ENCODE measurements at places on chromosomes 5 and 9.

DNA sequence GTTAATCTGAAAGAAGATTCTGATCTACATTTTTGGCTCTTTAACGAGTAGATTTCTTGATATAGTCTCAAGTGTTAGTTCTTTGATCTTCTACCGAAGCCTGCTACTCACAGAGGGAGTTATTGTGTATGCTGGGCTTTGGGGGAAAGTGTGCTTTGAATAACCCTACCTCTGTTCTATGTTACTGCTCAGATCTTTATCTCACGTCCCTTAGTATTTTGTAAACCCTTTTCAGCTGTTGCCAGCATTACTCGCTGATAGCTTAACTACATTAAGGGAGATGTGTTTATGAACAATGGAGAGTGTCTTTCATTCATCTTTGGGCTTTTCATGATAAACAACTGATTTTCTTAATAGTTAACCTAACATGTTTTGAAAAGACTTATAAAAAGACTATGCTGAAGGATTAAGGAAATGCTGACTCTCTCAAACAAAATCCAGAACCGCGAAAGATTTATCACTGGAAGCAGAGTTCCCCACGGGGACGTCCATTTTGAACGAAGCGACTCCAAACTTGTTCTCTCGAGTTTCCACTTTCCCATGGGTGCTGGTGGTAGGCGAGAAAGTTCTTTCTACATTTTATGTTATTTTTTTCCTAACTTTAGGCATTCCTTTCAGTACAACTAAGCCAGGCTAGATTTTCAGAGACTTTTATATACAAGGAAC lies 27.9 kb upstream of the ALDH1A1 start:
- DNase-seq, result no peak

- no peak for DNase-seq
Measured at GRCh38 chr5:123059455-123059854, 22.9 kb upstream of the PPIC start.

- DNase-seq, result no peak
Measured at GRCh38 chr5:130975847-130976246, 189.2 kb downstream of the HINT1 start.

- DNase-seq, result peak; percentile 48
Measured at GRCh38 chr5:168314735-168315411, 23.4 kb downstream of the WWC1 start.

GRCh38 chr9:35661756-35662350 lies 3.1 kb downstream of the ARHGEF39 start:
- DNase-seq, result no peak

DNA sequence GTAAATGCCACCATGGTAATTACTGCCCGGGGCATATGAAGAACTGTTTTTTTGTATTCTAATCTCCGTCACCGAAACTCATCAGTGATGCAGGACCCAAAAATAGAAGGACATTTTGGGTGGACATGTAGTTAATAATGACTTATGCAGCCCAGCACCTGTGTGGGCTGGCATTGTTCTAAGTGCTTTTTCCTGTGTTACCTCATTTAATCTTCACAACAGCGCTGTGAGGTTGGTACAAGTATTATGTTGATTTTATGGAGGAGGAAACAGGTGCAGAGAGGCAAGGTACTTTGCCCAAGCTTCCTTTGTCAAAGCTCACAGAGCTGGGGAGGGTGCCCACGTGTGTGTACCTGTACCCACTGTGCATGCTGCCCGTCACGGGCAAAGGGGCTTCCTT lies 58.4 kb downstream of the DAPK1 start:
- no peak for DNase-seq

DNA sequence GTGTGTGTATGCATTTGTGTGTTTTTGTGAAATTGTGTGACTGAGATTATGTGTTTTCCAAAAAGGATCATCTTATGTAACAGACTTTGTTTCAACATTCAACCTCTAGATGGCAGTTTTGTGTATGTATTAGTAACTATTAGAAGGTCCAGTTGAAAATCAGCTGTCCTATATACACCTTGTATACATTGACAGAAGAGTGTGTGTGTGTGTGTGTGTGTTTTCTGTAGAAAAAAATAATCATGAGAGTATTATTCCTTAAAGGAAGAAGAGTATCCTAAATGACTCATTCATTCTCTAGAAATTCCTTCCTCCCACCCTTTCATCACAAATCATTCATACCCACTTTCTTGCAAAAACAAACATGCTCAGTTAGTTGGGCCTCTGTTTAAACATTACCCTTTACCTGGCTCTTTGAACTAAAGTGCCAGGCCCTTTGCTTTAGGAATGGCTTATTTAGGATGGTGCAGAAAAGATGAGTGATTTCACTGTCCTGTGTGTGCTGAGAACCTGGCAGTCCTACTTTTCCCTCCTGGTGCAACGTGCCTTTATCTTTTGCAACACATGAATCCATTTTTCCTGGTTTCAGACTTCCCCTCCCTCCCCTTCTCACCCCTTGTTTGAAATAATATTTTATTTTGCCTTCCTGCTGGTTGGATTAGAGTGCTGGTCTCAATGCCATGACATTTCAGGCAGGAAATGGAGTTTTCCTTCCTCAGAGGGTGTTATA lies 152.2 kb downstream of the ARHGAP26 start:
- DNase-seq, result no peak

GRCh38 chr9:3177936-3178335 lies 334.0 kb upstream of the PUM3 start:
- DNase-seq, result no peak

- no peak for DNase-seq
Measured at GRCh38 chr5:95238560-95239325, 46.2 kb downstream of the MCTP1 start.

- DNase-seq, result no peak
Measured at GRCh38 chr9:93447655-93448054, 3.8 kb upstream of the FAM120A start.

DNA sequence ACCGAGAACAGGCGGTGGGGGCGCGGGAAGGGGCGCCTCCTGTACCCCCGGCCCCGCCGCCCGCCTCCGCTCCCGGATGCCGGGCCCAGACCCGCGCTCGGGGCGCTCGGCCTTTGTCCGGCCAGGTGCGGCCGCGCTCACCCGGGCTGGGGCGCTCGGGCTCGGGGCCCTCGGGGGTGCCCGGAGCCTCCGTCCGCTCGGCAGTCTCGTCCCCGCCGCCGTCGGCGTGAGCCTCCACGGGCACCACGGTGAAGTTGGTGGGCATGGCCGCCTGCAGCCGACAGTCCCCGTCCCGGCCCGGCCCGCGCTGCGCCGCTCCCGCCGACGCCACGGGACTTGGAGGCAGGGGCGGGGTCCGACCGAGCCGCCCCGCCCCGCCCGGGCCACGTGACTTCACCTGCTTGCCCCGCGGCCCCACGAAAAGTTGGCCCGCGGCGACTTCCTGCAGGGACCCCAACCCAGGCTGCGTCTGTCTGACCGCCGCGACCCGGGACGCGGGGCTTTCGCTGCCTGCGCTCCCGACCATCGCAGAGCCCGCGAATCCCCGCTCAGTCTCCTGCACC lies at the start of gene SLC12A7:
TSS of gene SLC12A7 (minus strand) at position 337 of the 563 bp plus-strand sequence. CDS start at position 265, 72 bp downstream.
- DNase-seq, result peak; percentile 73

DNA sequence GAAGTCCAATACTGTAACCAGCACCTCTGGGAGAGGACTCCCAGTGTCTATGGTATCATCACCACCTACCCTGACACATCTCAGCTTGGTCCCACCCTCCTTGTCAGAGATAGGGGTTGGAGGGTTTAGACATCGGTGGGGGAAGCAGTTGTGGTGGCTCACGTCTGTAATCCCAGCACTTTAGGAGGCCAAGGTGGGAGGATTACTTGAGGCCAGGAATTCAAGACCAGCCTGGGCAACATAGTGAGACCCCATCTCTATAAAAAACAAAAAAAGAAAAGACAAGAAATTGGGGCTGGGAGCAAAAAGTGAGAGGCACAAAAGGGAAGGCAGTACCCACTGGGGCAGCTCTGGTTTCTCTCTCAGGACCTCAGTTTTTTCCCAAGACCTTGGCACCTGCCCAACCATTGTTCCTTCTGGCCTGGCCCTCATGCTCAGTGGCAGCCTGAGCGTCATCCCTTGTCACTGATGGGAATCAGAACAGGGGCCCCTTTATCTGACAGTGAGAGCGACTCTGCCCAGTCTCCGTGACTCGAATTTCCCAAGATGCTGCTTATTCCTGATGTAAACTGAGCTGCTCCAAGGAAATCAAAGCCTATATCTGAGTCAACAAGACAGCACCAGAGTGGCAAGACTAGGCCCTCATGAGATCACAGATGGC lies 80.5 kb upstream of the HSPA9 start:
- no peak for DNase-seq

DNA sequence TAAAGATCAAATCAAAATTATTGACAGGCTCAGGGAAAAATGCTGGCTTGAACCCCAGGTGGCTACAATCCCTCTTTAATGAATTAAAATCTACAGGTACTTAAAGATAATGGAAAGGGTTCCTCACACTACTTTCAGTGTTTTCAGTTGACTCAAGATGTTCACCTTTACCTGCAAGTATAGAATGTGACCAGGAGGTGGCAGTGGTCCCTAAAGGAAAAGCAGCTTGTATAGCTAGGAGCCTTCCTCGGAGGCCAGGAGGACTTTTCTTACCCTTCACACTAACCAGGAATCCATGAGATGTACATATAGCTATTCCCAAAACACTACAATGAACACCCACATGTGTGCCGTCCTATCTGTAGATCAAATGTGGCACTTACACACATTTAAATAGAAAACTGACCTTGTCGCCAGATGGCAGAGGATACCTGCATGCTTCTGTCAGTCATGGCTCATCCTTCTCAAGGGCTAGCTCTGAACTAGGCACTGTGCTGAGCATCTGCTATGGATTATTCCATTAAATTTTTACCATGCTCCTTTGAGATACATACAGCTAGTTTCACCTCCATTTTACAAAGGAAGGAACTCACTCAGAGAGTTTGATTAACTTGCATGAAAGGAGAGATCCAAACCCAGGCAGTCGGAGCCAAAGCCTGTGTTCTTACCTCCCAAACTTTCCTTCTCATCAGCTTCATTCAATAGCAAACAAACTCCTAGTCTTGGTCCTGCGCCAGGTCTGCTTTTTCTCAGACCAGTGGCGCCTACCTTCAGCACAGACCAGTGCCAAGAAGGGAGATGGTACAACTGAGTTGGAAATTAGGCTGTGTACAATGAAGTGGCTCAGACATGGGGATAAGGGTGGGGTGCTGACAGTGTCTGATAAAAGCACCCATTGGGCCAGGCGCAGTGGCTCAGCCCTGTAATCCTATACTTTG lies 24.5 kb downstream of the C9orf152 start:
- DNase-seq, result peak; percentile 70

- DNase-seq, result no peak
Measured at GRCh38 chr5:65418661-65419060, 63.1 kb downstream of the ADAMTS6 start.

GRCh38 chr9:5876026-5876425 lies 14.7 kb upstream of the MLANA start:
- DNase-seq, result no peak

- DNase-seq, result no peak
Measured at GRCh38 chr9:93173365-93174051, 10.4 kb upstream of the WNK2 start.

GRCh38 chr9:76296561-76297310 lies 97.5 kb downstream of the RFK start:
- no peak for DNase-seq

- DNase-seq, result no peak
Measured at GRCh38 chr5:61182449-61182848, 20.2 kb upstream of the SMIM15 start.

DNA sequence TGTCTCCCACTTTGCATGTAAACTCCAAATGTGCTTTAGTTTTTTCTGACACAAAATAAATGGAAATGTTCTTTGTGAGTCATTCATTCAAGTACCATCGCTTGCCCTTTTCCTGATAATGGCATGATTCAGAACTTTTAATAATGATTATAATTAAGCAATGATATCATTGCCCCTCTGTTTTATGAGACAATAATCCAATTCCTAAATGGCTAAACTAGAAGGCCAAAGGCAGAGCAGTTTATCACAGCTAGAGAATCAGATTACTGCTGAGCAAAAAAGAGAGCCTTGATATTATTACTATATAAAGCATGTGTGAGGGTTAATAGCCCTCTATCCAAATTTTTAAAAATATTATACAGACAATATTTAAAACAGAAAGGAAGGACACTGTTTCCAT lies 484.2 kb upstream of the PTPRD start:
- DNase-seq, result no peak

GRCh38 chr5:38923661-38924451 lies 78.0 kb downstream of the OSMR start:
- no peak for DNase-seq

DNA sequence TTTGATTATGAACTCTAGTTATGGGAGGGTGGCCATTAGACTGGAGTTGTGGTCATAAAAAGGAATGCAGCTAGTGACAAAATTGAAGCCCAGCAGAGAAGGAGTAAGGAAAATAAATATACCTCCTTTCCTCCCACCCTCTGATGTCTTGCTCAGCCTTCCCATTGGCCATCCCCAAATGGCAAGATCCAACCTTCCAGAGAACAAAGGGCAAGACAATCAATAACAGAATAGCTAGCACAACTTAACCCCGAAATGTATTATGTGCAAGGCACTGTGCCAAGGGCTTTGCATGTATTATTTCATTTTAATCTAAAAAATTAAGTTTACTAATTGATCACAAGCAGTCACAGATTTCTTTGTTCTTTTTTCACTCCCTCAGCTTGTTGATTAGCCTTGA lies 3.6 kb downstream of the ITGA1 start:
- DNase-seq, result no peak

DNA sequence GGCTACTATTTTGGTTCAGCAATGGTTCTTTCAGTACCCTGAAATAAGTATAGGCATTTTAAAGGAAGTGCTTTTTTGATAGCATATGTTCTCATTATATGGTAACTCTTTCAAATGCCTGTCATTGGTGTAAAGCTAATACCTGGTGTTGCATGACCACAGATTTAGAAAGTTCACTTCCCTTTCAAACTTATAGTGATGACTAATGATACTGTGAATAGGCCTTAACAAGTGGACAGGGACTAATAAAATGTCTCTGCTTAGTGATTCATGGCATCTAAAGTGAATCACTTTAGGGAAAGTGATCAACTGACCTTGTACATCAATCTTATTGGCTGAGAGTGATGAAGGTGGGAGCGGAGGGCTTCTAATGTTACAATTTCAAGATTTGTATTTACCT lies 21.6 kb downstream of the MRPL22 start:
- no peak for DNase-seq

DNA sequence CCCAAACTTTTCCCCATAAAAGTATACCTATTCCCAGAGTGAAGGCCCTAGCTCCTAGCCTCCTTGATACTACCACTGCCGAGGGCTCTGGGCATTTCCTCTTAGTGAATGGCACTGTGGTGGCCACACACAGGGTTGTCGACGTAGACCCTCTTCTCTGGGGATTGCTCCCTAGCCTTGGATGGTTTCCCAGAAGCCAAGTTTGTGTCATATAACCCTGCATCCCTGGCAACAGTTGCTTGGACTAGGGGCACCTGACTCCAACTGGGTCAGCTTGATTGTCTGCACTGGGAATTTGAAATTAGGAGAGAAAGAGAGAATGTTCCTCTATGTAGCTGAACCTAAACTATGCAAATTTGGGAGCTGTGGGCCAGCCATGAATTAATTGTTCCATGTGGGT lies 32.3 kb upstream of the KIF2A start:
- DNase-seq, result no peak

GRCh38 chr9:135833864-135834263 lies 73.5 kb downstream of the CAMSAP1 start:
- no peak for DNase-seq

All from H9 (cell line).